ENCODE measurements at places on chromosomes 16 and 17. TPM values are rescaled to one million over a fixed set of nuclear protein-coding genes. Genes with fewer than 3 reads are reported as not detected.

CETP gene
- not detected for total RNA-seq

KRT27 gene
- not detected for total RNA-seq

CSF3 gene
- not detected for total RNA-seq

TBC1D3B gene
- 3.3 TPM for total RNA-seq

CES5A gene
- total RNA-seq = not detected

EVI2A gene
- total RNA-seq = 2.2 TPM

CDK5R1 gene
- total RNA-seq = 1.5 TPM

C16orf92 gene
- total RNA-seq = not detected

MEIOB gene
- not detected for total RNA-seq

VAT1 gene
- total RNA-seq = 81.3 TPM

All from cardiac septum (tissue), 1 donor.